ENCODE measurements at places on chromosomes 6 and 20.

- DNase-seq = no peak
Observed at GRCh38 chr6:56850626-56851025, 104.3 kb upstream of the BEND6 start.

DNA sequence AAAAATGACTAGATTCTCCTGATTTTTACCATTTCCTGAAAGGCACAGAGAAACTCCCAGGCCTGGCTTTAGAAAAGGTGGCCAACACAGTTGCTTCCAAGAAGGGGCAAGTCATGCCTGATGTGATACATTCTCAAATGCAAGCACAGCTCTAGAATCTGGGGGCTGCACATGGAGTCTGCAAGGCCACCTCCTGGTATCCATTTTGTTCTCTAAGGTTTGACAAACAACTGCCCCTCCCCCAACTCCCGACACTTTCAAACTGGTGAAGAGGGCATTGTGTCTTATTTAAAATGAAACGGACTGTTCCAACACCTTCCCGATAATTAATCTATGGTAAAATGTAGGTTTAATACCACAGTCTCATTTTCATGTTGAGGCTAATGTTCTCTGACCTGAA, 220.2 kb upstream of the CEP162 start:
- DNase-seq = no peak

DNA sequence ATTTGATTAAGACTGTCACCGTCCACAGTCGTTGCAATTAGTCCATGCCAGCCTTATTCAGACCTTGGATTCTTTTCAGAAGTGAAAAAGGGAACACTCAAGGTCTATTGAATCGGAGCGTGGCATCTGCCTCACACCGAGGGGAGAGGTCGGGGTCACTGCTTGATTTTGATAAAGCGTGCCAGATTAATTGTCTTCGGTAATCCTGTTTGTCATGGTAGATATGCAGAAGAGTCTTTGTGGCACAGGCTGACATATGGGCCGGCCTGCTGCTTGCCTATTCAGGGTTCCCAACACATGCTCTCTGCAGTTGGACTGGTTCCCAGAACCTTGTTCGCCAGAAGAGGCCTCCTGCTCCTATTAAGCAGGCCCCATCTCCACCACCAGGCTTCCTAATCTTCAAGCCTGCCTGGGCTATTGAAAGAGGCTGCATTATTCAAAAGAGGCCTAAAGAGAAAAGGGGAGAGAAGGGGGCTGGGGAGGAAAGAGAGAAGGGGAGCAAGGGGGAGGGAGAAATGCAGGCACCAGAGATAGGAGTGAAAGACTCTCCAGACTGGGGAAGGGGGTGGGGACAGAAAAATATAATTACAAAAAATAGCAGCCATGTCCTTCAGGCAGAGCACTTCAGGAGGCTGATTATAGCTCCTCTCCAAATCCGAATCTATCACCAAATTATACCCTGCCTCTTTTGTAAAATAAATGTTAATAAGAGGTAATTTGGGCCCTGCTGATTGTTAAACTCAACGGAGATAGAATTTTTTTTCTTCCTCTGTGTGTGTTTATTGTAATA, 611.3 kb downstream of the HDGFL1 start:
- no peak for DNase-seq

DNA sequence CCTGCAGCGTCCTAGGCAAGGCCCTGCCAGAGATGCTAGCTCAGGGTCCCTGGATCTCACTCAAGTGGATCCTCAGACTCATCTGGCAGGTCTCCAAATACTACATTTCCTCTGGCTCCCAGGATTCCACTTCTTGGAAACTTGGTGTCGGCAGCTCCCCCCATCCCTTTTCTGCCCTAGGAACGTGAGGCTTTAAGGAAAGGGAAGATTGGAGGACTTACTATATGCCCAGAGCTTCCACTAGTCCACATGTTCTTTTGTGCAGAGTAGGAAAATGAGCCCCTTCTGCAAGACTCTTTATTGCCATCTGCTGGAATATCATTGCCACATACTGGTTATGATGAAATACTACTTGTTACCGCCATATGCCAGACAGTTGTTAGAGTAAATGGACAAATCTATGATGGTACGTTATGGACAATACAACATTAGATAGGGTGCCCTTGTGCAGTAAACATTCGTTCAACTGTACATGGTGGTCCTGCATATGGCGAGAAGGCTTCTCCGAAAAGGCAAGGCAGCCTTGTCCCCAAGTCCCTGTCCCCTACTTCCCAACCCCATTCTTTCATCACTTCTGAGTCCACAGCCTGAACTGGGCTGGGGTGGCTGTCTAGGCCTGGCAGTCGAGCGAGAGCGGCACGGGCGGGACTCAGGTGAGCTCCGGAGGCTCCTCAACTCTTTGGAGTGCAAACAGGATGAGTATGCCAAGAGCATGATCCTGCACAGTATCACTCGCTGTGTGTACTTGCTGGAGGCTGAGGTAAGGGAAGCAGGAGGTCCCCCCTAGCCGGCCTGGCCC, 780 bp downstream of the ARMC12 start:
- DNase-seq = no peak

DNA sequence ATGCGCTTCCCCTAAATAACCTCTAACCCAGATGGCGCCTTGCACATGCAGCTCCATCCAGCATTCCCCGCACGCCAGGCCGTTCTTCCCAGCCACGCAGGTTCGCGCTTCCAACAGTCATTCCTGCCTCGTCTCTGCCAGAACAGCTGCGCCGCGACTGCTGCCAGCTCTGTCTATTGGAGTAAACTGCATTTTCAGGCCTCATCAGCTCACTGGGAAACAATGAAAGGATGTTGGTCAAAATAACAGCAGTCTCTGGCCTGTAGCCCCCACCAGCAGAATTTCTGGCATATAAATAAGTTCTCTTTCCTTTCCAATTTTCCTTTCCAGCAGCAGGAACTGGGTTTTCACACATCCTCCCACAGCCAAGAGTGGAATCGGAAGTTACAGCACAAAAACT, 14.6 kb downstream of the NRSN1 start:
- DNase-seq = no peak

- no peak for DNase-seq
Observed at GRCh38 chr20:50810842-50811241, 16.0 kb downstream of the BCAS4 start.

DNA sequence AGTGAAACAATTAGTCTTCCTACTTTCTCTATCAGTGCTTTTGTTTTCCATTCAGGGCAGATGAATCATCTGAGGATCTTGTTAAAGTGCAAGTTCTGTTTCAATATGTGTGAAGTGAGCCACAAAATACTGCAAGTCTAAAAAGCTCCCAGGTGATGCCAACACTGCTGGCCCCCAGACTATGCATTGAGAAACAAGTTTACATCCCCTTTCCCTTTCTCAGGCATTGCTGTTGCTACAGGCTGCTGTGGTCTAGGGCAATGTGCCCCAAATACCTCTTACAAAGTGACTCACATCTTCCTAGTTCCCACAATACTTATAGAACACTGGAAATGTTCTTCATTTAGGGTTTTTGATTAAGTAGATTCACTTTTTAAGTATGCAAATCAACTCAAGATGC, 31.8 kb downstream of the ABRACL start:
- DNase-seq = no peak

DNA sequence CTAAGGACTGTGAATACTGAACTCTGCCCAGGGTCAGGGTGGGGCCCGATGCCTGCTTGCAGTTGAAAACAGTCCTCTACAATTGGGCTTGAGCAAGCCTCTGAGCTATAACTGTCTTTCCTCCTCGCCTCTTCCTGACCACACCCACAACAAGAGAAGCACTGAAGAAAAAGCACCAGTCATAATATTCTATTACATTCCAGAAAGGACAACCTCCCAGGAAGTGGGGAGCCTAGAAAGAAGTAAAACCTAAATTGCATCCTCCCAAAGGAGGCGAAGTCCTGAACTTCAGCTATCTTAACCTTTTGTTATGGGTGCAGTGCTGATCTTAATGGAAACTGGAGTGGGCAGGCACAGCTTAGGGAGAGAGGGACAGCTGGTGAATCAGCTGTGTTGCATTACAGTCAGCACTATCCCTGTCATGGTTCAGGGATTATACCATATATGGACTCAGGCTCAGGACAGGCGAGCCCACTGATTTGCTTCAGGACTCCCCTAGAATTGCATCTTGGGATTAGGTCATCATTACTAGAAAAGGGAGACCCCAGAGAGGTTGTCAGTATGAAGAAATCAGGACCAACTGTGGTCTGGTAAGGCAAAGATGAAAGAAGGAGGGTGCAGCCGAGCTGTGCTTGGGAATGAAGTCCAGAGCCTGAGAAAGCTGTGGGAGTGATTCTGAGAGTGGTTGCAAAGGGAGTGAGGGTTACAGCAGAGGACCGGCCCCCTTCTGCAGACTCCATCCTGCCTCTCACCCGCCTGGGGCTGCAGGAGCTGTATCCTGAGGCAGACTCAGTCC, 18.3 kb upstream of the TRAM2 start:
- no peak for DNase-seq

- no peak for DNase-seq
Observed at GRCh38 chr6:113388996-113389395, 468.1 kb upstream of the MARCKS start.

DNA sequence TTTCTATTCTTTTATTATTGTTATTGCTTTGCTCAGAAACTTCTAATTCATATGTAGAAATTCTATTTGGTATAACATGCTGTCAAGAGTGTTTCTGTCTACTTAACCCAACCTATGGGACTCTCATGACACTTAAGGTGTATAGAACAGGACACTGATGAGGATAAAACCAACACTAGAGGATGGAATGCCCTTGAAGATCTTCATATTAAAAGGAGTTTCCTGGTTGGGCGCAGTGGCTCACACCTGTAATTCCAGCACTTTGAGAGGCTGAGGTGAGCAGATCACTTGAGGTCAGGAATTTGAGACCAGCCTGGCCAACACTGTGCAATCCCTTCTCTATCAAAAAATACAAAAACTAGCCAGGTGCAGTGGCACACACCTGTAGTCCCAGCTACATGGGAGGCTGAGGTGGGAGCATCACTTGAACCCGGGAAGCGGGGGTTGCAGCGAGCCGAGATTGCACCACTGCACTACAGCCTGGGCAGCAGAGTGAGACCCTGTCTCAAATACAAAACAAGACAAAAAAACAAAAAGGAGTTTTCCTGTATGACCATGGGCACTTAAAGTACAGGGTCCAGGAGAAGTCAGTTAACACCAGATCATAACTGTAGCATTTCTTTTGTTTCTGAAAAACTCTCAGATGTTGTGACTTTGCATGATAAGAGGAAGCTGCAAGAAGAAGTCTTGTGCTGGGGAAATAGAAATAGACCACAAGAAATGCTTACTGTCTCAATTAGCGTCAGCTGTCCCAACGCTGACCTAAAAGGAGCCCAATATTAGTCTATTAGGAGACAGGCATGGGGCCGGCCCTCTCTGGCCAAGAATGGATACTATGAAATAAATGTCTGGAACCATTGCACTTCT, 38.9 kb upstream of the CD2AP start:
- DNase-seq = no peak

GRCh38 chr6:75374961-75375400, 90.4 kb upstream of the TMEM30A start:
- DNase-seq = no peak

GRCh38 chr6:90179190-90180169, 117.2 kb downstream of the BACH2 start:
- no peak for DNase-seq

DNA sequence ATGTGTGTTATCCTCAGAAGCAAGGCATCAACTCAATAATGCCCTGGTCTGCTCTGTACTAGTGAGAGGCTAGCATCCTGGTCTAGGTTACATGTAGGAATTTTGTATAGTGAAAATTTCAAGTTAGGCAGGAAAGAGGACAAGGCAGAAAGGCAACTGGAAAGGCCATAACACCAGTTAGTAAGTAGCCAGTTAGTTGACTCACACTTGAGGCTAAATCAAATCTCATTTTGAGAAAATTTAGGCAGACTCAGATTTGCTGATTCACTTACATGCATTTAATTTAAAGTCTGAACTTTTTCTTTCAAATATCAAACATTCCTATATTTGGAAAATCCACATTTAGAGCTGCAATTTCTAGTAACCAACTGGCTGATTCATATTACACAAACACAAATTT, 184.5 kb upstream of the TCF21 start:
- DNase-seq = no peak

DNA sequence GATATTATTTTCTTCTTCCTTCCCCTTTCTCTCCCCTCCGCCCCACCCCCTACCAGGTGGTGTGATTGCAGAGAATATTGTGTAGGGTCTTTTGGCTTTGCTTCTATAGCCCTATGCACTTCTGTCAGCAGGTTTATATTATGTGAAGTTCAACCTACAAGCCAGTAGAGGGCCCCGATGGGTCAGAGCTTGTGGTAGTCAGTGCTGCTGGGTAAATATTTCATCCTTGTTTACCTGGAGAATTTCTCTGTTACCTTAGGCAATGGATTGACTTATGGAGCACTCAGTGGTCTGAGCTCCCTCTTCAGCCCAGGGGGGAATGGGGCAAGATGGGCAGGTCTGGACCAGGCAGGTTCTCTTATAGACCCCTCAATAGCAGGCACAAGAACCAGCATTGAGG, 720.9 kb downstream of the GRIK2 start:
- DNase-seq = no peak

DNA sequence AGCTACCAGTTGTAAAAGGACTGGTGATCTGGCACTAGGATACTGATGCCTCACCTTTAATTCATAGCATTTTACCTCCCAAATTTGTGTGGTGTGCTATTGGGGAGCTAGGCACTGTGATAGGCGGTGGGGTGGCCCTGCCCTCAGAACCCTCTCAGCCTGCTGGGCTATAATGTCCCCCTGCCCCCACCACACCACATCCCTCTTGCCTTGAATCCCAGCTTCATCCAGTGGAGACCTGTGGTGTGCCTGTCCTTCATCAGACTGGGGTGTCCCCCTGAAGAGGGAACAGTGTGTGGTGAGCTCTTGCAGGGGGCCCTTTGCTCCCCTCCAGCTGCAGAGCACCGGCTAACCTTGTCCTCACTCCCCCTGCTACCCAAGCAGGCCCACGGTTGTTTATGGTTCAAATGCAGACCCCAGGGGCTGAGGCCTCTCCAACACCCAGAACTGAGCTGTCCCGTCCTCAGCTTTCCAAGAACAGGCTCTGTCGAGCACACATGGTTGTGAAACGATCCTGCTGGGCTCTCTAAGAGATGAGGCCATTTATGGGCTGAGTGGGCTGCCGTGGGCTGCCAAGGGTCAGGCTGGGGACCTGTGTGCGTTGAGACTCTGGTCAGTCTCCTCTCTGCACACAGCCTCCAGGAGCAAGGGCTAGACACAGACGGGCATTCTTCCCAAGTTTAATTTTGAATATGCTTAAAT, 26.9 kb upstream of the VEGFA start:
- DNase-seq = no peak

- DNase-seq = no peak
Observed at GRCh38 chr6:141401168-141401567, 731.6 kb upstream of the GJE1 start.
